Pons (tissue), 1 donor: ENCODE measurements at places on chromosomes 2 and 18.

GRCh38 chr2:114461116-114461515, 18.7 kb downstream of the DPP10 start:
- peak; percentile 14 for DNase-seq

DNA sequence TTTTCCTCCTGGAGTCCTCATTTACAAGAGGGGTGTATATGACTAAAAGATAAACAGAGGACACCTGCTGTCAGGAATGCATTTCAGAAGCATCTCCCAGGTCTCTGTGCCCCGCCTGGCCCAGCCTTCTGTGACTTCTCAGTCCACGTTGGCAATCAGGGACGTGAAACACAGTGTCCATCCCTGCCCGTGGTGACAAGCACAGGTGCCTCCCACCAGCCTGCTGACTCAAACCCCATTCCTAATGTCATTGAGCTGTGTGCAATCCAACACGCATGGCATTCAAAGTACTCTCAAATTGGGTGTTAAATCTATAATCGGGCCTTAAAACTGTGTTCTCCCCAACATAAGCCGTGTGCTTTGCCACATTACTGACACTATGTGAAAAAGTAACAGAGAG, 343.2 kb downstream of the EIPR1 start:
- no peak for DNase-seq

DNA sequence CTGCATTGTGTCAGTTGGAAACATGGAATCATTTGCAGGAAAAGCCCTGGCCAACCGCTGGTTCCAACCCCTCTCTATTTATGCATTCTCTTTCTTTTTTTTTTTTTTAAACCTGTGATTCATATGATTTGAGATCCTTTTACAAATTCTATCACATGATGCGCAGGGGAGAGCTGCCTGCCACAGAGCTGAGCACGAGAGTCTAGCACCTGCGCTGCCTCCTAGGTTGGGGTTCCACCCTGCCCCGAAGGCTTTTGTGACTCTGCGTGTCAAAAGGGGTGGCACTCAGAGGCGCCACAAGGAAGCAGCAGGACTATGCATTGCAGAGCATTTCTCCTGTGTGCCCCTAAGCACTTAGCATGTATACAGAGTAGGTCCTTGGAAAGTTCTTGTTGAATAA, 17.3 kb upstream of the ESPNL start:
- DNase-seq: no peak

GRCh38 chr2:42788478-42788793, 3.9 kb downstream of the HAAO start:
- no peak for DNase-seq

DNA sequence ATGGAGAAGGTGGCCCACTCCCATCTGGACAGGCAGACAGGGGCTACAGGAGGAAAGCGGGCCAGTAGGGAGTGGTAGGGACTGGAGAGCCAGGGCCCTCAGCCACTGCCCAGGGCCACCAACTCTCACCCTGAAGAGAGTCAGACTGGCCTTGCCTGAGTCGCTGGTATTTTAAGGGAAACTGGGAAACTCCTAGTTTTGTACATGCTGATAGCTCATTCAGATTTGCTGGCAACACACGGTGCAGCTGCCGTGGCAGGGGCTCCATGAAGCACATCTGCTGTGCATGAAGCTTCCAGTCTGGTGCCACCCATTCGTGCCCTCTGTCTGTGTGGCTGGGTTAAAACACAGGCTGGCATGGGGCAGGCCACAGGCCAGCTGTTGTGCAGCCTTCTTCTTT, 137.3 kb upstream of the GLI2 start:
- no peak for DNase-seq

DNA sequence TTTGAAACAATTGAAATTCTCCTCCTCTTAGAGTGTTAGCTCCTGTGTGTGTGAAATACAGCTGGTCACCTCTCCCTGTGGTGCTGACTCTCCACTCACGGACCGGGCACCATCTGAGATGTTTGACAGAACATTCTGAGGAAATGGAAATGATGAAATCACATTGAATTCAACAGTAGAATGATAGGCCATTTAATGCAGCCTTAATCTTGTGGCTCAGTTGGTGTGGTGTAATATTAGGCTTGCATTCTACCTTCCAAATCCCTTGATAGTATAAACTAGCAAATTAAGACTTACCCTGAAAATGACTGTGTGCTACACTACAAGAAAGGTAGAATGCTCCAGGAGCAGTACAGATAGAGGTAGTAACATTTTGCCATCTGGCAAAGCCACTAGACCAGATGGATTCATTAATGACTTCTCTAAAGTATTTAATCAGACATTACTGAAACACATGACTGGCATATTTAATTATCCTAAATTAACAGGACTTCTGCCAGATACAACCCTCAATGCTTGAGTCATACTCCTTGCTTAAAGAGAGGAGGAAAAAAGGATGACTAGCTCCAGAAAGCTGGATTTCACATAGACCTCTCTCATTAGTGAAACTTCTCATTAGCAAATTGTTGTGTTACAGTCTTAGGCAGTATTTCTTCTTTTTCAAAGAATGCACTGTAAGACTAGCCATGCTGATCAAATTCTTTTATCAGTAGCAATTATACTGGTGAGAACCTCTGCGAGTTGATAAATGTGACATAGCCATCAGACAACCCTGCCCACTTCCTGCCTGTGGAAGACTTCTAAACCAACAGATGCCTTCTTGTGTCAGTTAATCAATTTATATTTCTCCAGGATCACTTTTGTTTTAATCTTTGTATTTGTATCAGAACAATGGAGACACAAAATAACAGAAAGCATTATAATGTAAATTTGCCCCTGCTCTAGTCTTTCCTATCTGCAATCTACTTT, 80.6 kb downstream of the EML6 start:
- DNase-seq: no peak

DNA sequence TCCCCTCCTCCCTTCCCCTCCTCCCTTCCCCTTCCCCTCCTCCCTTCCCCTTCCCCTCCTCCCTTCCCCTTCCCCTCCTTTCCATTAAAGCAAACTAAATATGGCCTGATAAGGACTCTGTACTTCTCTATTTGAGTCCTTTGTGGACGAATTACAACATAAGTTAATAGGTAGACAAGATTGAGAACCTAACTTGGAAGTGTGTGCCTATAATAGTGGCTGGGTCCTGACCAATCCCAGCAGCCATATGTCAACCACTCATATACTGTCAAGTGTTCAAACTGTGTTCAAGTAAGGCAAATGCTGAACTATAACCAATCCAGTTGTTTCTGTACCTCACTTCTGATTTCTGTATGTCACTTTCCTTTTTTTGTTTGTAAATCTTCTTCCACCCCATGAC, 97.1 kb upstream of the RBMS1 start:
- DNase-seq: no peak

GRCh38 chr2:24957221-24957620, 14.5 kb downstream of the DNAJC27 start:
- DNase-seq: no peak

DNA sequence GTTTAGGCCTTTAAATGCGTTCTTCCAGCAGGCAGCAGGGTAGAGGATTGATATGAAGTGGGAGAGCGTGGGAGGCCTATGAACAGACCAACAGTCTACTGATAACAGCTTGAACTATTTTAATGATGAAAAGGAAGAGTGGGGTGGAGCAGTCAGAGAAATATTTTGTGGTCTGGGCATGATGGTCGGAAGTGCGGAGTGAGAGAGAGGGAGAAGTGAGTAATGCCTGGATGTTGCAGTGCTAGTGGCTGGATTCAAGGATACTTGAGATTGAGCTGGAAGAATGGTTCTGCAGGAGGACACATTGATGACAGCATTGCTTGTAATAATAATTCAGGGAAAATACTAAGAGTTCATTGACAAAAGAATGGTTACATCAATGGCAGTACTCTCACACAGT, 151.0 kb upstream of the DAPL1 start:
- no peak for DNase-seq

DNA sequence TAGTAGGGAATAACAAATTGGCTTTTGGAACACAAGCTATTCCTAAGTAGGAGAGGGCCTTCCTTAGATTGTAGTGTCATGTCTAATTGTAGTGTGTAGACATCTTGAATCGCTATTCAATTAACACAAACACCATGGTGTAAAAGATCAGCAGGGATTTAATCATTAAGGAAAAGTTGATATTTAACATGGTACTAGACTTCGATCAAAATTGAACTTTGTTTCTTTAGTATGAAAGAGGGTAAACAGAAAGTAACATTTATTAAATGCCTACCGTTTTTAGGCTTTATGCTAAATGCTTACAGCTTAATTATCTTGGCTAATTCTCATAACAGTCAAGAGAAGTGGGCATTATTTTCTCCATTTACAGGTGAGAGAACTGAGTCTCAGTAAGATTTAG, 37.5 kb upstream of the FIGN start:
- no peak for DNase-seq

- DNase-seq: no peak
Measured at GRCh38 chr2:186445506-186445905, 40.6 kb upstream of the ZC3H15 start.

GRCh38 chr2:171271971-171272436, 111.3 kb upstream of the TLK1 start:
- no peak for DNase-seq

DNA sequence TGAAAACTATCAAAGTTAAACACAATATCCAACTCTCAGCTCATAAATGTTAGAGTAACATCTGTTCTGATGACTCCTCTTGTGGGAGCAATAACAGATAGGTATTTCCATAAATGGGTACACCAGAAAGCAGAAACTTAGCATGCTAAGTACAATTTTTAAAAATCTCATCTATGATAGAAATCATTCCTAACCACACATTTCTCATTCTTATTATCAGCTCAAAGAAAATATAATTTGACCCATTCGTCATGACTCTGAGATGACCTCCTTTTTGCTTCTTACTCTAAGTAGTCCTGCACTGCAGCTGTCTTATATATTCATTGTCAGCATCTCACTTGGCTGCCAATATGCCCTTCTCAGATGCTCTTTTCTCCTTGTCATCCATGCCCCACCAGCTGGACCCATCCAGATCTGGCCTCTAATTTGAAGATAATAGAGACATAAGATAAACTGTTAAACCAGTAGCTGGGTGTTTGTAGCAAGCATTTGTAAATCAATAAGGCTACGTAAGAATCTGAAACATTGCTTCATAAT, 298.3 kb downstream of the KCNS3 start:
- no peak for DNase-seq

DNA sequence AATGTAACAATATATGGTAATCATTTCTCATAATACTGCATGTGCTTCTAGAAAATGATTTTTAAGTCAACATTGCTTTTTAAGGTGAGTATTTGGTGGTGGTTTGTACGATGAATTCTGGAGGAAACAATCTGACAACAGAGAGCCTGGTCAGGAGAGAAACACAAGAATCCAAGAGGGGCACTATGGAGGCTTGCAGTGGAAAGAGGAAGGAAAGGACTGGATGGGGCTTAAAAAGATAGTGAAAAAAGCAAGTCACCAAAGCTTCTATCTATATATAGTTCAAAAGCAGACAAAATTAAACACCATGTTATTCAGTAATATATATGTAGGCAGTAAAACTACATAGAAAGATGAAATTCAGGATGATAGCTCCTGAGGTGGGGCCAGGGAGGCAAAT, 109.4 kb upstream of the SERTAD2 start:
- DNase-seq: no peak

- no peak for DNase-seq
Measured at GRCh38 chr18:54607213-54608027, 16.4 kb downstream of the DYNAP start.
